ENCODE measurements at places on chromosomes 6 and 20. TPM values are rescaled to one million over a fixed set of nuclear protein-coding genes. Genes with fewer than 3 reads are reported as not detected.

GRCh38 chr20:18254615-18255014, 33.7 kb upstream of the ZNF133 start:
- H3K36me3 ChIP-seq = no peaks in the 10 kb centered on the region
- no peak for DNase-seq
- no peaks in the 10 kb centered on the region for H3K4me1 ChIP-seq
- H3K27ac ChIP-seq = no peak overlapping the region
- H3K27me3 ChIP-seq = peaks cover 2% of the 10 kb centered on the region

GRCh38 chr6:145247692-145248419, 487.5 kb downstream of the EPM2A start:
- H3K4me3 ChIP-seq = no peak overlapping the region
- H3K27me3 ChIP-seq = no peaks in the 10 kb centered on the region
- DNase-seq = no peak
- no peaks in the 10 kb centered on the region for H3K4me1 ChIP-seq

- H3K27me3 ChIP-seq = peaks cover 2% of the 10 kb centered on the region
- H3K36me3 ChIP-seq = no peaks in the 10 kb centered on the region
- H3K4me3 ChIP-seq = no peak overlapping the region
- no peaks in the 10 kb centered on the region for H3K4me1 ChIP-seq
Observed at GRCh38 chr6:130775411-130776012, 51.7 kb upstream of the SMLR1 start.

- no peaks in the 10 kb centered on the region for H3K27me3 ChIP-seq
- peaks cover 20% of the 10 kb centered on the region for H3K4me1 ChIP-seq
- H3K4me3 ChIP-seq = no peak overlapping the region
- DNase-seq = no peak
Observed at GRCh38 chr6:29925321-29925720, 17.0 kb upstream of the HLA-A start.

- DNase-seq = no peak
- peaks cover 27% of the 10 kb centered on the region for H3K4me1 ChIP-seq
- H3K27me3 ChIP-seq = no peaks in the 10 kb centered on the region
- H3K36me3 ChIP-seq = no peaks in the 10 kb centered on the region
- H3K27ac ChIP-seq = no peak overlapping the region
Observed at GRCh38 chr6:13431861-13432465, 55.4 kb downstream of the GFOD1 start.

Gene PDYN
- total RNA-seq = not detected

- no peak for DNase-seq
- H3K27me3 ChIP-seq = no peaks in the 10 kb centered on the region
- no peak overlapping the region for H3K27ac ChIP-seq
- H3K4me1 ChIP-seq = no peaks in the 10 kb centered on the region
- H3K36me3 ChIP-seq = no peaks in the 10 kb centered on the region
- H3K4me3 ChIP-seq = no peak overlapping the region
Observed at GRCh38 chr6:22327881-22328280, 31.0 kb upstream of the PRL start.

DNA sequence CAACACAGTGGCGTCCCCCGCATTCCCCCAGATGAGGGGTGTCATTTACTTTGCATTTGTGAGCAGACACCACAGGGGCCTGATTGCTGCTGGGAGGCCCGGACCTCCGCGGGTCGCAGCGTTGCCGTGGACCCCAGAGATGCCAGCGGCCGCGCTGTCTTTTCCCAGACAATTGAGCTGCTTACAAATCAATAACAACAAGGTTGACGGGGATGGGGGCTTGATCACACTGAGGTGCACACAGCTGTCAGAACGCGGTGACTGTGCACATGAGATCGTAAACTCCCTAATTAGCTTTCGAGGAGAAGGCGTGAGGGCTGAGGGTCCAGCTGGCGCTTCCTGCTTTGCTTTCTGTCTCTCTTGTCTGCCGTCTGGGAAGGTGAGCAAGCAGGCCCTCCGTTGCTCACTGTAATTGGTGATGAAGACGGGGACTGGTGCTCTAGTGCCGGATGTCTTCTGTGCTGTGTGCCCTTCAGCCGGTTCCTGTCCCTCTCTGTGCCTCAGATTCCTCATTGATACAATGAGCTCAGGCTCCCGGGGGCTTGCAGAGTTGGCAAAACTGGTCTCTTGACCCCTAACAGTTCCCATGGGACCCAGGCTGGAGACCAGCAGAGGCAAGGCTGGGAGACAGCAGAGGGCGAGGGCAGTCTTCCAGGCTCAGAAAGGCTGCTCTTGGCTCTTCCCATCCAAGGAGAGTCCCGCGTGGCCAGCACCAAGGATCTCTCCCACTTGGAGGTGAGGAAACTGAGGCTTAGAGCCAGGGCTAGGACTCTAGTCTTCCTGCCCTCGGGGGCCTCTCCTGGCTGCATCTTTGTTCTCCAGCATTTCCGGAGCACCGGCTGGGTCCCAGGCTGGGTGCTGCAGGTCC, 126.0 kb upstream of the PMEPA1 start:
- no peaks in the 10 kb centered on the region for H3K4me1 ChIP-seq
- H3K27me3 ChIP-seq = no peaks in the 10 kb centered on the region
- no peak overlapping the region for H3K4me3 ChIP-seq
- no peak overlapping the region for H3K27ac ChIP-seq
- no peak for DNase-seq

GRCh38 chr20:24439737-24440387, 29.6 kb upstream of the SYNDIG1 start:
- no peaks in the 10 kb centered on the region for H3K4me1 ChIP-seq
- no peaks in the 10 kb centered on the region for H3K36me3 ChIP-seq
- H3K27ac ChIP-seq = no peak overlapping the region
- no peaks in the 10 kb centered on the region for H3K27me3 ChIP-seq

- peak; percentile 64 for DNase-seq
- H3K27ac ChIP-seq = peak within 1 kb of the TSS; percentile 43
- H3K4me1 ChIP-seq = peaks cover 16% of the 10 kb centered on the region
- H3K36me3 ChIP-seq = no peaks in the 10 kb centered on the region
- peaks cover 3% of the 10 kb centered on the region for H3K27me3 ChIP-seq
- H3K4me3 ChIP-seq = peak within 1 kb of the TSS; percentile 62
Observed at GRCh38 chr20:46117704-46118467, at the start of gene CD40. TSS of gene CD40 (plus strand) at chr20:46118314. CDS start at chr20:46118344, 30 bp downstream.

GRCh38 chr20:7272512-7272911, 505.0 kb downstream of the BMP2 start:
- no peak overlapping the region for H3K27ac ChIP-seq
- no peaks in the 10 kb centered on the region for H3K4me1 ChIP-seq
- no peak for DNase-seq
- no peak overlapping the region for H3K4me3 ChIP-seq
- no peaks in the 10 kb centered on the region for H3K36me3 ChIP-seq

GRCh38 chr20:47610247-47610944, 108.7 kb downstream of the NCOA3 start:
- peak overlapping the region; percentile 60 for H3K4me3 ChIP-seq
- H3K27ac ChIP-seq = peak overlapping the region; percentile 61
- H3K36me3 ChIP-seq = no peaks in the 10 kb centered on the region
- H3K4me1 ChIP-seq = peaks cover 62% of the 10 kb centered on the region
- H3K27me3 ChIP-seq = no peaks in the 10 kb centered on the region

GRCh38 chr6:155215906-155216305, 47.9 kb upstream of the CLDN20 start:
- H3K36me3 ChIP-seq = no peaks in the 10 kb centered on the region
- no peak overlapping the region for H3K27ac ChIP-seq
- no peak for DNase-seq
- no peaks in the 10 kb centered on the region for H3K27me3 ChIP-seq

DNA sequence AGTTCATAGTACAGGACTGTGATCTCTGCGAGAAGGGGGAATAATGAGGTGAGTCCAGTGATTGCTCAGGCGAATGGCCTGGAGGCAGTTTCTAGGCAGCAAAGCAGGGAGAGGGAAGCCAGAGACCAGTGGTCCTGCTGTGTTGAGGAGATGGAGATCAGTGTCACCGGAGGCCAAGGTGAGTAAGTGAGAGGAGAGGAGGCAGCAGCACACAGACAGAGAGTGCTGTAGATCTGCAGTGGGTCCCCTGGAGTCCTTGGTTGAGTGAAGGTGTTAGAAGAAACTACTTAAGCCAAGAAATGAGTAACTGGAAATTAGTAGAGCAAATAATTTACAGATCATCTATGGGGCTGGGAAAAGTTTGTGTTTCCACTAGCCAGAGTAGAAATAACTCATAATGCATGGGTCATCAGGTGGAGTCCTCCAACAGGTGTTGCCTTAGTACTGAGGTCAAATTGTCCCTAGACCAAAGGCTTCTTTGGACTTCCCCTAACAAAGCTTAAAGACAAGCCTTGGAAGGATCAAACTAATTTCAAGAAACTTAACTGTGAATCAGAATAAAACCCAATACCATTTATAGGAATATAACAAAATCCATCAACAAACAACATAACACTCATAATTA, 13.6 kb downstream of the HEBP2 start:
- no peaks in the 10 kb centered on the region for H3K4me1 ChIP-seq
- peaks cover 61% of the 10 kb centered on the region for H3K36me3 ChIP-seq
- H3K27me3 ChIP-seq = no peaks in the 10 kb centered on the region
- no peak overlapping the region for H3K4me3 ChIP-seq
- no peak for DNase-seq

DNA sequence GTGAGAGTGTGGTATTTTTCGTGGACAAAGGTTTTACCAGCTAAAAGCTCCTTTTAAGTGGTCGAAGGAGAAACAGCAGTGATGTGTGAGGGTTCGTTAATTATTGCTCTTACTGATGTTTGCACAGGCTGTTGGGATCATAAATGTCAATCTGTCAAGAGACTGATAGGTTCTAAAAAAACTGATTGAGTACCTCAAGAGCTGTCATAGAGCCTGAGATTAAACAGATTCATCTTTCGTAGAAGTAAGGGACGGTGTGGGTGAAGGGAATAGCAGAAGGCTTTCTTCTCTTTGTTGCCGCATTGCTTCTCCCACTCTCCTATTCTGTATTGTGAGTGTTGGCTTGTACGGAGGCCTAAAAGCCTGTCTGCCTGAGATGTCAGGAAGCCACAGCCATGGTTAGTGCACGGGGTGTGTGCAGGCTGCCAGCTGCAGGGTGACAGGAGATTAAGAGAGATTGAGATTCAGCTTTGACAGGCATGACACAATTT, 291.0 kb downstream of the ZFAND3 start:
- H3K27ac ChIP-seq = no peak overlapping the region
- H3K27me3 ChIP-seq = no peaks in the 10 kb centered on the region
- no peak for DNase-seq

Gene PTPRT
- not detected for total RNA-seq

Gene C20orf144
- not detected for total RNA-seq

Gene ZNF335
- total RNA-seq = 137 TPM

DNA sequence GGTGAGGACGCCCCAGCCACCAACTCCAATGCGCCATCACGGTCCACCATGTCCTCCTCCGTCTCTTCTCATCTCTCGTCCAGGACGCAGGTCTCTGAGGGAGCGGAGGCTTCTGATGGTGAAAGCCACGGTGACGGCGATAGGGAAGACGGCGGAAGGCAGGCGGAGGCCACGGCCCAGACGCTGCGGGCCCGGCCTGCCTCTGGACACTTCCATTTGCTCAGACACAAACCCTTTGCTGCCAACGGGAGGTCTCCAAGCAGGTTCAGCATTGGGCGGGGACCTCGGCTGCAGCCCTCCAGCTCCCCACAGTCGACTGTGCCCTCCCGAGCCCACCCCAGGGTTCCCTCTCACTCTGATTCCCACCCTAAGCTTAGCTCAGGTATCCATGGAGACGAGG, 63.6 kb downstream of the FNDC1 start:
- no peak overlapping the region for H3K4me3 ChIP-seq
- H3K36me3 ChIP-seq = no peaks in the 10 kb centered on the region
- DNase-seq = no peak
- H3K27me3 ChIP-seq = peaks cover 24% of the 10 kb centered on the region
- H3K4me1 ChIP-seq = no peaks in the 10 kb centered on the region
- H3K27ac ChIP-seq = no peak overlapping the region

Gene ERVFRD-1
- not detected for total RNA-seq

GRCh38 chr20:39311851-39312506, 349.8 kb downstream of the DHX35 start:
- H3K4me1 ChIP-seq = no peaks in the 10 kb centered on the region
- no peak for DNase-seq
- peaks cover 5% of the 10 kb centered on the region for H3K27me3 ChIP-seq
- no peak overlapping the region for H3K4me3 ChIP-seq
- no peak overlapping the region for H3K27ac ChIP-seq
- no peaks in the 10 kb centered on the region for H3K36me3 ChIP-seq

GRCh38 chr6:24780206-24780605, 5.5 kb downstream of the GMNN start:
- H3K27me3 ChIP-seq = no peaks in the 10 kb centered on the region
- no peak overlapping the region for H3K4me3 ChIP-seq
- peaks cover 19% of the 10 kb centered on the region for H3K4me1 ChIP-seq
- H3K27ac ChIP-seq = no peak overlapping the region
- H3K36me3 ChIP-seq = peaks cover 26% of the 10 kb centered on the region

Gene RFX6
- not detected for total RNA-seq

Gene PRKN
- 1.9 TPM for total RNA-seq

- no peak overlapping the region for H3K4me3 ChIP-seq
- no peaks in the 10 kb centered on the region for H3K36me3 ChIP-seq
Observed at GRCh38 chr20:44427804-44428173, 47.9 kb upstream of the TTPAL start.

GRCh38 chr6:127879685-127880084, 21.2 kb downstream of the THEMIS start:
- no peak for DNase-seq
- no peaks in the 10 kb centered on the region for H3K4me1 ChIP-seq
- H3K36me3 ChIP-seq = no peaks in the 10 kb centered on the region
- no peaks in the 10 kb centered on the region for H3K27me3 ChIP-seq
- H3K27ac ChIP-seq = no peak overlapping the region
- no peak overlapping the region for H3K4me3 ChIP-seq

DNA sequence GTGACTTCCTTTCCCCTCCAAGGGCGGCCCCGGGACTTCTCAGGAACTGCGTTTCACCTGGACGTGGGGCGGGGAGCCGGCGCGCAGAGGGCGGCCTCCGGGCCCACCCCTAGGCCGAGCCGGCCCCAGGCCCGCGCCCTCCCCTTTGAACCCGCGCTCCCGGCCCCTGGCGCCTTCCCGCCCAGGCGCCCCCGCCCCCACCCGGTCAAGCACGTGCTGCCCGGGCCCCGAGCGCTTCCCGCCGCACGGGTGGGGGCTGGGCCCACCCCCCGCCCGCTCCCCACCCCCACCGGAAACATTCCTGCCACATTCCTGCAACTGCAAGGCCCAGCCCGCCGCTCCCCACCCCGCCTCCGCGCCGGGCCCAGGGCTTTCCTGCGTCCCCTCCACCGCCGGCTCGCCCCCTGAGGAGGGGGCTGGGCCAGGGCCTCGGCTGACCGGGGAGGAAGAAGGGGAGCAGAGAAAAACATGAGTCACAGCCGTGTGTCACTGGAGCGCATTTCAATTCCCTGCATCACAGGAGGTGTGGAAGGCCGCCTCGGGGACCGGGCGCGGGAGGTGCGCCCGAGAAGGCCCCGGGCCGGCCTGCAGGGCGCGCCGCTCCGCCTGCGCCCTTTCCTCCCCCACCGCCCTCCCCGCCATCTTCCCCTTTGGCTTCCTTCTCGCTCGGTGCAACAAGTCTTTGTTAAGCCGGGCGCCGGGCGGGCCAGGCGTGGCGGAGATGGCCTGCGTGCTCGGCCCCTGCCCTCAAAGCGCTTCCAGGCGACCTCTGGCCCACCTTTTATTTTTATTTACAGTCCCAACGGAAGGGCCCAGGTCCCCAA, 1.2 kb upstream of the HMGA1 start:
- peak; percentile 70 for DNase-seq
- peaks cover 32% of the 10 kb centered on the region for H3K4me1 ChIP-seq
- no peaks in the 10 kb centered on the region for H3K27me3 ChIP-seq
- no peaks in the 10 kb centered on the region for H3K36me3 ChIP-seq
- peak overlapping the region; percentile 76 for H3K4me3 ChIP-seq
- peak overlapping the region; percentile 99 for H3K27ac ChIP-seq

Gene KHDRBS2
- total RNA-seq = not detected
